ENCODE measurements at places on chromosomes 2 and 18.

GRCh38 chr2:126645211-126645618, 10.7 kb upstream of the GYPC start:
- no peak for DNase-seq

DNA sequence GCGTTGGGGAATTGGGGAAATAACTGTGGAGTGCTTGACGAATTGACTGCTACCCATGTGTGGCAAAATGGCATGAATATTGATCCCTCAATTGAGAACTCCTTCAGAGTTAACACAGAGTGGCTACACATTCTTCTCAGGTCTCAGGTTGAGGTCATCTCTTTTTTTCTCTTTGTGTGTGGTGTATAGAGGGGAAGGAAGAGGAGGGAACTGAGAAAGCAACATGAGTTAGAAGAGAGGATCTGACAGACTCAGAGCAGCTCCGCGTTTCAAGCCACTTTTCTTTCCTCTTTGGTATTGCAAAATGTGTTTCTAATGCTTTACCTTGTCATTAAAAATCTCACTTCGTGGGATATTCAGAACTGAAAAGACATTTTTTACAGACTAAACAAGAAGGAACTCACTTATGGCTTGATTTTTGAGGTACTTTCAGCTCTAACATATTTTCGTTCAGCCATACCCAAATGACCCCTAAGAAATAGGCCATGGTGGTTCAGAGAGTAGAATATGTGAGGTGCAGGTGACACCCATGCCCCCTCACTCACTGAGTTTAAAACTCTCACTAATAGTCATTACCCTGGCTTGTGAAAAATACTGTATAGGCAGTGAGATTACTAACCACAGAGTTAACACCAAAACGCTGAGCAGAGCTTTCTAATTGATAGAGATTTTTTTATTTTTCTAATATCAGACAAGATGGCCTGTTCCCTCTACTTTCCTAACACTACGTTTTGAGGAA, 22.5 kb downstream of the STAT4 start:
- DNase-seq = no peak

DNA sequence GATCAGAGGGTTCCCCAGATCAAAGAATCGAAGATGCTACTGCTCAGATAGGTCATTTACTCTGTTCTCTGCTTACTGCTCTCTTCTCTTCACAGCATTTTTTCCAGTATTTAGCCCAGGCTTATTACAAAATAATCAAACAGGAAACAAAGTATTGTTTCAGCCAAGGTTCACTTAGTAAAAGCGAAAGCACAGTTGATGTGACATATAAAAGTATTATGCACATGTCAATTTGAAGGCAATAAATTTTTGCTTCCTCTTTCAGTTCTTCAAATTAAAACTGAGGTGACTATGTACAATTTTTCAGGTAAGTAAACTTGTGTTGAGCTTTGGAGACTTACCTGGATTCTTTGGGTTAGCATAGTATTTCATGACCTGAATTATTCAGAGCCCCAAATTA, 262.8 kb upstream of the CHST9 start:
- no peak for DNase-seq

GRCh38 chr2:9737053-9737875, 106.0 kb upstream of the TAF1B start:
- no peak for DNase-seq

DNA sequence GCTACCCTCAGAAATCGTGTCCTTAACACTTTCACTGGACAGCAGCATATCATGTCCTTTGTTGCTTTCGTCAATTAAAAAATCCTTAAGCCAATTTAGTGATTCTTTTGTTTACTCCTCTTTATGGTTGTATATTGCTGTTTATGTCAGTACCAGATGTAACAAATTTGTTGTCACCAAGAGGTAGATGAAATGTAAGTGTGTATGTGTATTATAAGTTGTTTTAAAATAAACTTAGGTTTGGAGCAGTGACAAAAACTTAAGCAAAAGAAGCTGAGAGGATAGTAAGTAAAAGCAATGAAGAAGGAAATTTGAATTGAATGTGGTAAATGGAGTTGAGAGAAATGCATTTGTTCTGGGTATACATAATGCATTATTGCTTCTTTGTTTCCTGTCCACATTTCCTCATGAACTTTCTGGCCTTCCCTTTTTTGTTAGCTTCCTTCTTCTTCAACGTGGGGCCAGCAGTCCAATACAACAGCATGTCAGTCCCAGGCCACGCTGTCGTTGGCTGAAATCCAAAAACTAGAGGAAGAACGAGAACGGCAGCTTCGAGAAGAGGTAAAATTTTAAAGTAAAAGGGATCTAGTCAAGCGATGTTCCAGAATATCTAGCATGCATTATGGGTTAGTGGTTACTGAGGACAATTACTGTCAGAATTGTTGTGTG, 30.5 kb upstream of the SNORC start:
- no peak for DNase-seq

DNA sequence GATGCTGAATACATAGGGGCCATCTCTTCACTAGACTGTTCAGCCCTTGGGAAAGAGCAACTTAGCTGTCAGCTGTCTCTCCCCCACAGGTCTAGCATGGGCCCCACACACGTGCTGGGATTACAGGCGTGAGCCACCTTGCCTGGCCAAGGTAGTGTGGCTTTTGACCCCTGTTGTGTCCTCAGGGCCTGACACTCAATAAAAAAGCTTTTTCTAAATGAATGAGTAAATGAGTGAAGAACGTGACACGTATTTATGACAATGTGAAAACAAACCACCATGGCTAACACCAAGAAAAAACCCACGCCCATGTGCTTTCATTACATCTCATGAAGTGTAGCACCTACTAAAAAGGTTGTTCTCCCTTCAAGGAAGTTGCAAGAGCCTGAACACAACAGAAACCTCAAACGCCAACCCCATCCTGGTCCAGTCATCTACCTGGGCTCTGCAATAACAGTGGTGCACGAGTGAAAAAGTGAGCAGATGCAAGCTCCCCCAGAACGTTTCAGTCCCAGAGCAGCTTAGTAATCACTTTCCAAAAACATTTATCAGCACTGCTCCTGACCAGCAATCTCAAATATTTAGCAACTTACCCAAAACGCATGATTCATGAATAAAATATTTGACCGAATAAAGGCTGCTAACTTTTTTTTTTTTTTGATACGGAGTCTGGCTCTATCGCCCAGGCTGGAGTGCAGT, 3.4 kb downstream of the WDFY1 start:
- DNase-seq = no peak

DNA sequence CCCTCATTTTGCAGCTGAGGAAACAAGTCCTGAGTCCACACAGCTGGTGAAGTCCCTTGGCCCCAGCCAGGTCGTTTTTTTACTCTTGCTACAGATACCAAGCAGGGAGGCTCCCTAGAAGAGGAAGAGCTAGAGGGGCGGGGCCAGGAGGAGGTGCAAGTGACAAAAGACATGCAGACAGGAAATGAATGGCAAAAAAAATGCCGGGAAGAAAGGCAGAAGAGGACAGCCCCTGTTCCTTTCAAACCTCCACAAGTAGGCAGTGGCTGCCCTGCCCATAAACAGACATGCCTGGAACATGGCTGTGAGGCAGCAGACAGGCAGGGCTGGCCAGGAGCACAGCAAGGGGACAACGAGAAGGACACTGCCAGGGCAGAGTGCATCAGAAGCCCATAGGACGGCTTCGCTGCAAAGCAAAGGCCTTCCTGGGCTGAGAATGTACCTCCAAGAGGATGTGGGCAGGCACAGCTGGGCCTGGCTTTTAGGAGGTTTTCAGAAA, 108.7 kb downstream of the ZBTB7C start:
- peak; percentile 85 for DNase-seq

DNA sequence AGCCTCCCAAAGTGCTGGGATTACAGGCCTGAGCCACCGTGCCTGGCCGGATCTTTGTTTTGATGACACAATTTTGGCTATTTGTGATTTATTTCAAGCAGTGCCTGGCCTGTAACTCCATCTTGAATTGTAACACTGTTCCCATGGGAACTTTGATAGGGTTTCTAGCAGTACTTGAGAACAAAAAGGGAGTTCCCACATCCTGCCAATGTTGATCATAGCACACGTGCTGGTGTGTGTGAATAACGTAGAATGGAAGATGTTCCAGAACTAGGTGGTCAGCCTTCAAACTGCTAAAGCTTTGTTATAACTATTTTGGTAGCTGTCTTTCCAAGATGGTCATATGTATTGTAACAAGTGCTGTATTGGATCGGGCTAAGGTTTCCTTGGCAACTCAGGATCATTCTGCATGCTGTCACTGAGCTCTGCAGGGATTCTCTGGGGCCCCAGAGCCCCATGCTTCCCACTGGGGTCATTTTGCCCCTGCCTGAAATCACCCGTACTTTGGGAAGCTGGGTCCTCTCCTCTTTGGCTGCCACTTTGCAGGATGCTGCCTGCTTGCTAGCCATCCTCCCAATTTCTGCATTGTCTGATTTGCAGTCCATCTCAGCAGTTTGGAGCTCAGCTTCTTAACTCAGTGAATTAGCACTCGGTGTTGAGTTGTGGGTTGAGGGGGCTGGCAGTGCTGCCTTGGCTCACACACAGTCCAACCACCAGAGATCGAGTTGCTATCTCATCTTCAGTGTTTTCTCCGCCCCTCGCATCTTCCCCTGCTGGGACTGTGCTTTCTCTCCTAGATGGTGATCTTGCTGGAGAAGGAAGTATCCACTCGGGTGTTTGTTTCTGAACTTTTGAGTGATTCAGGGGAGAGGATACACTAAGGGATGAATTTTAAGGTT, 26.8 kb downstream of the SH3RF3 start:
- DNase-seq = no peak

- DNase-seq = no peak
Observed at GRCh38 chr2:10452312-10452711, 4.2 kb upstream of the ODC1 start.

- no peak for DNase-seq
Observed at GRCh38 chr2:39247512-39248043, 3.8 kb upstream of the CDKL4 start.

- no peak for DNase-seq
Observed at GRCh38 chr2:187011206-187011832, 162.3 kb upstream of the ZSWIM2 start.

DNA sequence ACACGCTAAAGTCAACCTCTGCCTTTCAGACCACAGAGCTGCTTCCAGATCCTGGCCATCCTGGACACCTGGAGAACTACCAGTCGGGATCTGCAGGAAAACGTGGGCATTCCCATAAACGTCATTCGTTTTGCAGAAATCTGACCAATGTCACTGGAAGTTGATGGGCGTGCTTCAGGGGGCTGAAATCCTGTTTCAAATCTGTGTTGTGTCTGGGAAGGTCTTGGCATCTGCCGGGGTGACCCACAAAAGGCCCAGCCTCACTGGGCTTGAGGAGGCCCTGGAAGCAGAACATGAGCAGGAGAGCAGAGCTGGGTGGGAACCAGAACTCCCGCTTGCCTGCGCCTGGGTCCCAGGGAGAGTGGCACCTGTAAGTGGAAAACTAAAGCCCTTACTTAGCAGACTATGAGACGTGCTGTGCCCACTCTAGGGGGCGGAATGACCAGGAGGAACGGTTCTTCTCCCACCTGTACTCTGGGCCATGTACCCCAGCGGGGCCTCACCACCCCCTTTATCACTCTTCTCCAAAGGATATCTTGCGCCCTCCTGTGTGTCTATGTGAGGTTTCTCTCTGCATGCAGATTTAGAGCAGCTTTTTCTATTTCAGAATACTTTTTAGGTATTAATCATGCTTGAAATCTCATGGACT, 200.9 kb downstream of the FAM210A start:
- peak; percentile 27 for DNase-seq

DNA sequence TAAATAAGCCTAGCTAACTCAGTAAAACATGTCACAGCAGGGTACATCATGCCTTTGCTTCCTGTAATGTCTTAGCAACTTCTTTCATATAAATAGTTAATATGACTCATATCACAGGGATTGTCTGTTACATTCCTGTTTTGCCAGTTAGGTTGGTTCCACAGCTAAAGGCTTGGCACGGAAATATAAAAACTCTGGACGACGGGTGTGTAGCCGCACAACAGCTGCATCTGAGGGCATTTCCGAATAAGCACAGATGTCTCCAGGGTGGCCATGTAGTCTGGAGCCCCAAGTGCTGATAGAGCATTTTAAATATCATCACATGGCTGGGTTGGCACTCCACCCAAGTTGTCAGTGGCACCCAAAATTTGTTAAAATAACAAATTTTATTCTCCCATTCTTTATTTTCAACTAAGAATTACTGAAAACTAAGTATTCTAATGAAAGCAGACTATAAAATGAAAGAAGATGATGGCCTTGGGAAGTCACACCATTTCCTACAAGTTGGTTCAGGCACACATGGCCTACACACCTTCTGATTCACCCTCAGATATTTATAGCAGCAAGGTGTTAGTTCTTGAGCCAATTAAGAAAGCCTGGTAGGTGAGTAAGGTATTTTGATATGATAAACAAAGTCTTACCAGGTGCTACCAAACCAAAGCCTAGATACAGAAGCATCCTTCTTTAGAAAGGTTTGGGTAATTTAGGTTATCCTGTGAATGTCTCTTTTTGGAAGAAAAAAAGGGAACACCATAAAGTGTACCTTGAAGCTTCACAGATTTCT, 61.8 kb upstream of the STK17B start:
- no peak for DNase-seq

DNA sequence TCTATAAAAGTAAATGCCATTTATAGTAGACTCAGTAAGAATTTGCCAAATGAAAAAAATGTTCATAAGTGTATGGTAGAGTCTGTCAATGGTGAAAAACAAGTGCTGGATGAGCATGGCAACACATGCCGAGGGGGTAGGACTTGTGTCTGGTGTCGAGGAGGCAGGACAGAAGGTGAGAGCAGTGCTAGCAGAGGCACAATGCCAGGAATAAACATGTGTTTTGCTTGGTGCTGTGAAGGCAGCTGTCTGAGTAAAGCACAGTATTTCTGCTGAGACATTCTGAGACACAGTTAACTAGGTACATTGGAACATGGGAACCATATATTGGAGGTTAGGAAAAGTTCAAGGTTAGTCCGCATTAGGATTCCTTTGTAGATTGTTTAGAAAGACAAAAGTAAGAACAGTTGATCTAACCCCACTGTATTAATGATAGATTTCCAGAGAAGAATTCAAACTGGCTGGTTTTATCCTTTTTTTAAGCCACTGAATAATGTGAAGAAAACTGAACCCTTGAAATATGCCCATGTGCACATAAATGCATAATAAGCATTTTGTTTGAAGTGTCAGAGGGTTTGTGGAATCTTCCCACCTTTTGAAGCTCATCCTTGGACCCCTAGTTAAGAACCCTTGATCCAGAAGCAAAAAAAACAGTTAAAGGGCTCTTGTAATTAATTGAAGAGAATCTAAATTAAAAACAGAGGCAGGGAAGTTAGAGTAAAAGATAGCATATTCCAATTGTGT, 7.1 kb downstream of the RBM45 start:
- no peak for DNase-seq

- peak; percentile 80 for DNase-seq
Observed at GRCh38 chr2:216774180-216774579, 78.8 kb upstream of the IGFBP5 start.

DNA sequence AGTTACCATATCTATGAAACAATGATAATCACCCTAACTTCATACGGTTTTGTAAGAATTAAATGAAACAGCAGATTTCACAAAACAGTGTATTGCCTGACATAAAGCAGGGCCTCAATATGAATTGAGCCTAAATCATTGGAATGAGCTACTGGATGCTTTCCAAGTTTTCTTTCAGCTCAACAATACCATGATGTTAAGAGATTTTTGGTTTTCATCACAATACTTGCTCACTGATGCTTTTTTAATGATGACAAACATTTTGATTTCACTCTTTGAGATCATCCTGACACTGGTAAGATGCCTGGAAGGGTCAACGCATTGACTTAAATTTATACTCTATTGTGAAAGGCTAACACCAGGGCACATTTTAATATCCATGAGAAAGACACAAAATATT, 377.5 kb downstream of the ZNF521 start:
- no peak for DNase-seq

Data from islet precursor cell (in vitro differentiated cells).